ENCODE measurements at places on chromosomes 12 and 14. TPM values are rescaled to one million over a fixed set of nuclear protein-coding genes. Genes with fewer than 3 reads are reported as not detected.
A peak's percentile ranks its signal among the peaks of the same experiment; 100 is the strongest.

The PABPN1 gene
- 188 TPM for total RNA-seq

The ANG gene
- total RNA-seq, result 0.92 TPM

The JPH4 gene
- not detected for total RNA-seq

The STXBP6 gene
- total RNA-seq, result not detected

The OAS2 gene
- 16.2 TPM for total RNA-seq

The PDZRN4 gene
- total RNA-seq, result not detected

The CMTM5 gene
- not detected for total RNA-seq

The GPRC5D gene
- not detected for total RNA-seq

The HOXC9 gene
- not detected for total RNA-seq

The RFX4 gene
- not detected for total RNA-seq

GRCh38 chr14:100669011-100669412, 57.7 kb upstream of the DLK1 start:
- no peak overlapping the region for H3K27ac ChIP-seq
- peaks cover 13% of the 10 kb centered on the region for H3K27me3 ChIP-seq
- H3K36me3 ChIP-seq, result no peaks in the 10 kb centered on the region
- peaks cover 5% of the 10 kb centered on the region for H3K4me1 ChIP-seq

GRCh38 chr14:50816395-50817047, 14.4 kb downstream of the NIN start:
- H3K27ac ChIP-seq, result no peak overlapping the region
- no peaks in the 10 kb centered on the region for H3K27me3 ChIP-seq
- peaks cover 7% of the 10 kb centered on the region for H3K36me3 ChIP-seq
- H3K4me3 ChIP-seq, result no peak overlapping the region
- H3K4me1 ChIP-seq, result peaks cover 50% of the 10 kb centered on the region

- H3K4me3 ChIP-seq, result peak overlapping the region; percentile 40
- no peaks in the 10 kb centered on the region for H3K36me3 ChIP-seq
- peaks cover 4% of the 10 kb centered on the region for H3K4me1 ChIP-seq
- no peak overlapping the region for H3K27ac ChIP-seq
- peak; percentile 44 for DNase-seq
Observed at GRCh38 chr14:21978184-21978998, 304.8 kb upstream of the OR4E1 start.

- no peak overlapping the region for H3K27ac ChIP-seq
- no peaks in the 10 kb centered on the region for H3K36me3 ChIP-seq
- peaks cover 21% of the 10 kb centered on the region for H3K4me1 ChIP-seq
- H3K27me3 ChIP-seq, result peaks cover 29% of the 10 kb centered on the region
Observed at GRCh38 chr14:88551980-88552431, 2.8 kb downstream of the PTPN21 start.

GRCh38 chr12:46677749-46678148, 148.0 kb downstream of the SLC38A4 start:
- H3K36me3 ChIP-seq, result no peaks in the 10 kb centered on the region
- no peaks in the 10 kb centered on the region for H3K4me1 ChIP-seq
- H3K4me3 ChIP-seq, result no peak overlapping the region
- no peak for DNase-seq
- H3K27me3 ChIP-seq, result no peaks in the 10 kb centered on the region

DNA sequence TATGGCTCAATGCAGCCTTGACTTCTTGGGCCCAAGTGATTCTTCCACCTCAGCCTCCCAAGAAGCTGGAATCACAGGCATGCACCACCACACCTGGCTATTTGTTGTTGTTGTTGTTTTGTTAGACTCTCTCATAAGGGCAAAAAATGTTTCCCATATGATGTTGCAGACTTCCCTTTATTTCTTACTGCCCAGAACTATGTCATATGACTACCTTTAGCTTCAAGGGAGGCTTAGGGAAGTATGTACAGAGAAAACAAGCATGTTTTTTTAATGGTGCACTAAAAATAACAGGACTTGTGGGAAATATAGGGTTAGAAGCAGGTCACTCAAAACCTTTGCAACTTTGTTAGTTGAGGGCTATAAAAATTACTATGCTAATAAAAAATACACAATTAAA, 4.3 kb upstream of the GPR19 start:
- no peak overlapping the region for H3K27ac ChIP-seq
- H3K36me3 ChIP-seq, result no peaks in the 10 kb centered on the region
- no peak overlapping the region for H3K4me3 ChIP-seq

DNA sequence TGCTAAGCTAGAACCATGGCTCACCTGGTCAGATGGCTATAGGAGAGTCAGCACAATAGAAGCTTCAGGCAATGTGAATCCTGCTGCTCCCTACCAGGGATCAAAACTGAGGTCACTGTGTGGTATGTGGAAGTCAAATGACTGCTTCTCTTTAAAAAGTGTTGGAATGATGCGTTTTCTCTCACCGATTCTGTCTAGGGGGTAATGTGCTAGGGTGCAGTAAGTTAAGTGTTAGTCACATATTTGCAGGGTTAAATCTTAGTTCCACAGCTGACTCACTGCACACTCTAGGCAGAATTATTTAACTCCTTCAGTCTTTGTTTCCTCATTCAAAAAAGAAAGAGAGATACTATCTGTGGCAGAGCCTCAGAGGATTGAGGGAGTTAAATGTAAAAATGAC, 696.6 kb downstream of the DIO2 start:
- no peak overlapping the region for H3K4me3 ChIP-seq
- H3K27me3 ChIP-seq, result no peaks in the 10 kb centered on the region
- H3K4me1 ChIP-seq, result no peaks in the 10 kb centered on the region
- H3K36me3 ChIP-seq, result no peaks in the 10 kb centered on the region

- H3K4me1 ChIP-seq, result no peaks in the 10 kb centered on the region
- no peaks in the 10 kb centered on the region for H3K27me3 ChIP-seq
- H3K27ac ChIP-seq, result no peak overlapping the region
- no peaks in the 10 kb centered on the region for H3K36me3 ChIP-seq
- no peak for DNase-seq
Observed at GRCh38 chr14:88986146-88986841, 161.8 kb downstream of the TTC8 start.

- peaks cover 18% of the 10 kb centered on the region for H3K4me1 ChIP-seq
- H3K27ac ChIP-seq, result no peak overlapping the region
- peak; percentile 21 for DNase-seq
- peaks cover 7% of the 10 kb centered on the region for H3K27me3 ChIP-seq
Observed at GRCh38 chr12:55707219-55707671, 459 bp downstream of the ITGA7 start.

GRCh38 chr14:70934084-70934483, 26.8 kb downstream of the PCNX1 start:
- DNase-seq, result no peak
- H3K36me3 ChIP-seq, result no peaks in the 10 kb centered on the region
- H3K4me1 ChIP-seq, result peaks cover 18% of the 10 kb centered on the region
- peak overlapping the region; percentile 68 for H3K27ac ChIP-seq
- no peak overlapping the region for H3K4me3 ChIP-seq

GRCh38 chr12:29131539-29131938, 17.5 kb upstream of the FAR2 start:
- no peak overlapping the region for H3K27ac ChIP-seq
- no peaks in the 10 kb centered on the region for H3K36me3 ChIP-seq
- H3K27me3 ChIP-seq, result no peaks in the 10 kb centered on the region
- no peak overlapping the region for H3K4me3 ChIP-seq
- no peak for DNase-seq
- H3K4me1 ChIP-seq, result no peaks in the 10 kb centered on the region

- no peaks in the 10 kb centered on the region for H3K4me1 ChIP-seq
- no peaks in the 10 kb centered on the region for H3K27me3 ChIP-seq
- H3K27ac ChIP-seq, result no peak overlapping the region
- DNase-seq, result no peak
Observed at GRCh38 chr12:100608776-100609175, 35.3 kb downstream of the GAS2L3 start.

DNA sequence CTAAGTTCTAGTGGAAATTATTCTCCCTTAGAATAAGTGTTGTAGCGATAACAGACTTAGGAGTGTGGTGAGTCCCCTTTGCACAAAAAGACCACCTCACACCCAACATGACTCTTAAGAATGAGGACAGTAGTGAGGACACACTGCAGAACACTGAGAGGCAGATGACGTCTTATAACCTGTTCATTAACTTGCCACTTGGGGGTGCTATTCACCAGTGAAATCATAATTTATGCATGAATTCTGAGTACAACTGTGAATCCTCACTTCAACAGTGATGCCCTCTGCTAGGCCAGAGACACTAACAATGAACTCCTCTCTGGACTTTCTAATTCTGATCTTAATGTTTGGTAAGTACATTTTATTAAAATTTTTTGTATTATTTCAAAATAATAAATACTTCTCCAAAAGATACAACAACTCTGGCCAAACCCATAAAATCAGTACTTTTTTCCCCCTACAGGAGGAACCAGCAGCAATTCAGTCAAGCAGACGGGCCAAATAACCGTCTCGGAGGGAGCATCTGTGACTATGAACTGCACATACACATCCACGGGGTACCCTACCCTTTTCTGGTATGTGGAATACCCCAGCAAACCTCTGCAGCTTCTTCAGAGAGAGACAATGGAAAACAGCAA, 274.7 kb downstream of the DAD1 start:
- DNase-seq, result no peak
- H3K36me3 ChIP-seq, result no peaks in the 10 kb centered on the region
- H3K4me3 ChIP-seq, result no peak overlapping the region
- no peak overlapping the region for H3K27ac ChIP-seq

DNA sequence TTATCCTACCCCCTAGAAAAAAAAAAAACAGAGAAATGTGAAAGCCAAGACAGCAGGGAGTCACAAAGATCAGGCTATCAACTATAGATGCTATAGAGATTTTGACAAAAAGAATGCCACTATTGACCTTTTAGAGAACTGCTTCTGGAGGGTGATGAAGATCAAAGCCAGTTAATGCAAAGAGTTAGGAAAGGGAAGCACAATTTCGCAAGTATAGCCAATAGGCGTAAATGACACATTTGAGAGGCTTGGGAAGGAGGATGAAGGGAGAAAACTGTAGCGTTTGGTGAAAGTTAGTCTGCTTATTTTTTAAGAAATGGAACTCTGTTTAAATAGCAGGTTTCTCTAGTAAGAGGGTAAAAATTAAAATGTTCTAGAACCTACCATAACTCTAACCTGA, 190.7 kb downstream of the DUSP6 start:
- H3K4me3 ChIP-seq, result no peak overlapping the region
- no peaks in the 10 kb centered on the region for H3K36me3 ChIP-seq
- H3K4me1 ChIP-seq, result no peaks in the 10 kb centered on the region
- no peak for DNase-seq
- H3K27ac ChIP-seq, result no peak overlapping the region
- H3K27me3 ChIP-seq, result no peaks in the 10 kb centered on the region

DNA sequence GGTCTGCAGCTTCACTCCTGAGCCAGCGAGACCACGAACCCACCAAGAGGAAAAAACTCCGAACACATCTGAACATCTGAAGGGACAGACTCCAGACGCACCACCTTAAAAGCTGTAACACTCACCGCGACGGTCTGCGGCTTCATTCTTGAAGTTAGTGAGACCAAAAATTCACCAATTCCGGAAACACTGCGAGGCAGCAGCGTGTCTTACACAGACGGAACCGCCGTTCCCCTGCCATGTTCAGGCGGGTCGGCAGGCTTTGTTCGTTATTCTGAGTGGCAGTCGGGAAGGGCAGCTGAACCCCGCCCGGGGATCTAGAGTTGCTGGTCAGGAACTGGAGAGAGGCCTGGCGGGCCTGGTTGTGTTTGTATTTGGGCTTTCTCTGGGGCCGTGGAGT, 20.3 kb upstream of the LPCAT3 start:
- DNase-seq, result no peak
- no peaks in the 10 kb centered on the region for H3K4me1 ChIP-seq
- no peak overlapping the region for H3K27ac ChIP-seq
- H3K4me3 ChIP-seq, result no peak overlapping the region
- no peaks in the 10 kb centered on the region for H3K36me3 ChIP-seq

- no peaks in the 10 kb centered on the region for H3K36me3 ChIP-seq
- H3K4me1 ChIP-seq, result no peaks in the 10 kb centered on the region
- no peak overlapping the region for H3K4me3 ChIP-seq
- no peak for DNase-seq
Observed at GRCh38 chr14:79708426-79709388, 502.6 kb downstream of the DIO2 start.

- H3K4me1 ChIP-seq, result no peaks in the 10 kb centered on the region
- no peak for DNase-seq
- H3K27me3 ChIP-seq, result no peaks in the 10 kb centered on the region
- no peak overlapping the region for H3K4me3 ChIP-seq
- no peak overlapping the region for H3K27ac ChIP-seq
Observed at GRCh38 chr12:12190087-12190809, 76.6 kb downstream of the LRP6 start.

DNA sequence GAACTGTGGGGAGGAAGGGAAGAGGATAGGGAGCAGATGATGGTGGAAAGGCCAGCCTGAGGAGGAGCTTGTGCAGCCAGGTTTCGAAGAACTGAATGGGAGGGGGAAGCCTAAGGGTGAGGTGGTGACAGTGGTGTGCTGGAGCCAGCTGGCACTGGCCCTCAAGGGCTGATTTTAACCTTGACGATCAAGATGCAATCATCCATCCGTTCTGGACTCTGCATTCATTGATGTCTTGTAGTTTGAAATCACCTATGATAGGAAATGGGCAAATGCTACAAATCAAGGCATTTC, 2.8 kb upstream of the ATG101 start:
- DNase-seq, result no peak
- no peaks in the 10 kb centered on the region for H3K27me3 ChIP-seq
- H3K4me1 ChIP-seq, result peaks cover 25% of the 10 kb centered on the region

GRCh38 chr12:54169036-54169435, 19.7 kb downstream of the SMUG1 start:
- DNase-seq, result no peak
- H3K27ac ChIP-seq, result no peak overlapping the region
- no peaks in the 10 kb centered on the region for H3K36me3 ChIP-seq
- peaks cover 11% of the 10 kb centered on the region for H3K4me1 ChIP-seq
- no peak overlapping the region for H3K4me3 ChIP-seq

DNA sequence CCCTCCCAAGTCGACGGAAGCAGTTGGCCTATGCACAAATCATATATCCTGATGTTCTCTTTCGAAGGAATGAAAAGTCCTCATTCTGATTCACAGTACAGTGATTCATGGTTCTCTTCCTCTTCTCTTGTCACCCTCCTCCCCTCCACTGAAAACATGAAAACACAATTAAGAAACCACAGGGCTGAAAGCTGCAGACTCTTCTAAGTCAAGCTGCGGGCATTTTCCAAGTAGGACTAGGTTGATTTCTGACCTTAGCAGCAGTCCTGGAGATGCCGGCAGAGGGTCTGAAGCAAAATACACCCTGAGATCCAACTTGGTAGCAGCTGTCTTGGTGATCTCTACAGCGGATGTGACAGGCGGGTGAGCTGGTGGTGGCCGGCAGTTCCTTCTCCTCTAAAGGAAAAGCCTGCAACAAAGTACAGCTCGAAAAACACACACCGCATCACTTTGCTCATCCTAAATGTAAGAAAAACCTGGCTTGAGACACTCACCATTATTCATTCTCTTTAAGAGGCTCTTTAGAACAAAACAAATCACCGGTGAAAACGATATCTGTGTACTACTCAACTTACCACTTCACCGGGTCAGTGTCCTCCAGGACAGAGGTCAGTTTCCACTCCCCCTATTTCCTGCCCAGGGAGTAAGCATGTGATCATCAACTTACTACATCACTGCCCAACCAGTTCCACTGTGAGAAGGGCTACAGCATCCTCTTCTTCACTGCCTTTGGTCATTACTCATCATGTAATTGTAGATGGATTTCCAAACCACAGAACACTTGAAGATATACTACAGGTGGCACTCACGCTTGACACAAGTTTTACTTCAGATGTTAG, 6.0 kb downstream of the TMCC3 start:
- no peak for DNase-seq
- peak overlapping the region; percentile 24 for H3K4me3 ChIP-seq
- H3K36me3 ChIP-seq, result no peaks in the 10 kb centered on the region
- H3K27ac ChIP-seq, result no peak overlapping the region
- H3K4me1 ChIP-seq, result peaks cover 20% of the 10 kb centered on the region

GRCh38 chr12:100447381-100447780, 26.3 kb upstream of the NR1H4 start:
- DNase-seq, result no peak
- no peak overlapping the region for H3K27ac ChIP-seq
- peaks cover 5% of the 10 kb centered on the region for H3K27me3 ChIP-seq

- peaks cover 69% of the 10 kb centered on the region for H3K36me3 ChIP-seq
- DNase-seq, result no peak
- H3K4me3 ChIP-seq, result no peak overlapping the region
Observed at GRCh38 chr14:95476747-95477146, 39.7 kb downstream of the SYNE3 start.
